Stimulated activated CD4-positive, alpha-beta T cell treated with anti-CD3 and anti-CD28 coated beads, Interleukin-12 subunit alpha, Interleukin-12 subunit beta, amount 100 ng/mL, for 48 hours (primary cell): ENCODE measurements at places on chromosomes 5 and 9.

DNA sequence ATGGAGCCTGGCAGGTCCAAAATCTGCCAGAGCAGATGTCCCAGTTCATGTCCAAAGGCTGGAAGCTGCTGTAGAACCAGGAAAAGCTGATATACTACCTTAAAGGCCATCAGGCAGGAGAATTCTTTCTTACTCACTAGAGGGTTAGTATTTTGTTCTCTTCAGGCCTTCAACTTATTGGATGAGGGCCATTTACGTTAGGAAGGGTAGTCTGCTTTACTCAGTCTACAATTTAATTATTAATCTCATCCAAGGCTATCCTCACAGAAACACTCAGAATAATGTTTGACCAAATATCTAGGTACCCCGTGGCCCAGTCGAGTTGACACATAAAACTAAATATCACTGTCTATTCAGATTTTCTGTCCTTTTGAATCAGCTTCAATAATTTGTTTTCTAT, 437.4 kb downstream of the TLE4 start:
- no peak for DNase-seq

DNA sequence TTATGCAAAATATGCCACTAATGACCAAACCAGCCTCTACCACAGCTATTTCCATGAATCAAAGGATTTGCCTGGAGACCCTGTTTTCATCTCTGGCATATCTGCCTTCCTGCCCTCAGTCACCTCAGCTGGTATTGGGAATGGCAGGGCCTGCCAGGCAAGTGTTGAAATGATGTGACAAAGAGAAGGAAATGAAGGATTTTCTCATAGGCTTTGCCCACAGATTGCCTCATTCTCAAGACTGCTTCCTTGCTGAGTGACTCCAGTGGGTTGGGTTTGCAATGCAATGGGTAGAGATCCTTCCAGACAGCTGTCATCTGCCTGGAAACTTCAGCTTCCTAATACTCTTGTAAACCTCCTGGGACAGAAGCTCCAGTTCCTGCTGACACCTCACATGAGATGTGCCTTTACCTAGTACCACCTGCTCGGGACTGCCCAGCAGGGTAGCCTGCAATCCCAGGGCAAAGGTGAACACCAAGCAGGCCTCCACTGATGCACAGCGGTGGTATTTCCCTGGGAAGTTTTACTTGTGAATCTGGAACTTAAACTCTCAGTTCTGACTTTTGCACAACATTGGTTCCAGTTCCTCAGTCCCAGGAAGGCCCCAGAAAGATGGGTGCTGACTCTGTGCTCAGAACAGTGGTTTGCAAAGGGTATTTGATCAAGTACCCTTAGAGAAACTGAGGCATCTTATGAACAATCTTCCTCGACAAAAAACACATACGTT, 64.8 kb upstream of the SLC1A1 start:
- no peak for DNase-seq

- no peak for DNase-seq
Measured at GRCh38 chr9:98502976-98503325, 205.8 kb downstream of the GABBR2 start.

DNA sequence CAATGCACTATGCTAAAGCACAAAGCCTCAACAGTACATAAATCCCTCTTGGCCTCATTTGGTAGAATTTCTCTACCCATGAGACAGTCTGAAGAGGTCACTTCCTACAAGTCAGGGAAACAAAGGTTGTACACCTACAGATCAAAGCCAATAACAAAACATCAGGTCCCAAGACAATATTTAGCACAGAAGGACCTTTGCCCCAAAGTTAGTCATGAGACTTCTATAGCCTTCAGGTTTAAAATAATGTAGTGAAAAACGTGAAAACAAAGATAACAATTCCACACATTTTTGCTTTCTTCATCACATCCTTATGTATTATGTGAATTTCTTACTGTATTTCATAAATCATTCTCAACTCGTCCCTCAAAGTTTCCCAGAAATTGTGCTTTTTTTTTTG, 15.8 kb downstream of the AFF4 start:
- DNase-seq, result no peak

DNA sequence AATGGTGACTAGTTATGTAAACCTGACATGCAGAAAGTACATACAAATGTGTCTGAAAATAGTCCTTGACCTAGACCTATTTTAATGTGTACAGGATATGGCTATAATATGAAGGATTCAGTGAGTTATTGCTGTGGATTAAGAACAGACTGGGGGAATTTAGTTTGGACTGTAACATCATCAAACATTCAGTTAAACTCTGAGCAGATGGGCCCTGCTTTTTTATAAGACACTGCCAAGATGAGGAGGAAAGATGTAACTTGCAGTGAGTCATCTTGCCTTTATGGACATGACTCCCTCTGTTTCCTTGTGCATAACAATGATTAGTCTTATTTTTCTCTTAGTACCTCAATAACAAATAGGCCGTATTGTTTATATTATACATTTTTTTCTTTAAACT, 12.2 kb downstream of the PPP3R2 start:
- DNase-seq, result no peak

GRCh38 chr5:110361471-110361870, 365.0 kb downstream of the TMEM232 start:
- DNase-seq, result no peak

- no peak for DNase-seq
Measured at GRCh38 chr5:84393969-84394368, 9.3 kb upstream of the EDIL3 start.
